ENCODE measurements at places on chromosomes 12 and 14.

- DNase-seq, result no peak
Observed at GRCh38 chr14:69268223-69268622, 8.3 kb downstream of the GALNT16 start.

GRCh38 chr12:113674302-113674701 is 202.6 kb upstream of the LHX5 start:
- DNase-seq, result no peak

GRCh38 chr14:61221906-61222305 is 59.2 kb downstream of the TMEM30B start:
- DNase-seq, result no peak

- no peak for DNase-seq
Observed at GRCh38 chr14:62187265-62187664, 425.0 kb downstream of the SNAPC1 start.

GRCh38 chr14:85057221-85057620 is 472.7 kb upstream of the FLRT2 start:
- DNase-seq, result no peak
